ENCODE measurements at places on chromosomes 13 and 19.

GRCh38 chr13:111304603-111305289 lies 15.7 kb upstream of the TEX29 start:
- no peaks in the 10 kb centered on the region for H3K27me3 ChIP-seq
- no peak overlapping the region for H3K4me3 ChIP-seq
- DNase-seq, result no peak

DNA sequence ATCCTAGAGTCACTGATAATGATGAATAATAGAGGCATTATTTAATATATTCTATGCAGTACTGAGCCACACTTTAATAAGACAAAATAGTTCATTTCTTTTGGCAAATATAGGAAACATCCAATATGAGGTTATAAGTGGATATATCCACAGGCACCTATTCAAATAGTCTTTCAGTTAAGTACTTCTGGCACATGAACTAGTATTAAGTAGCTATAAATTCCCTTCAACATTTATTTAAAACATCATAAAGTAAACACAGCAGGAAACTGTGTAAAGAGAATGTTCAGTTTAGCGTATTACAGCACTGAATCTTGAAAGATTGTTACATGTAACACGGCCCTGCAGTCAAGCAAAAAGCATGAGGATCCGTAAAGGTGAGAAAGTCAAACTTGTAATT lies 463.3 kb upstream of the KLF12 start:
- DNase-seq, result no peak
- no peak overlapping the region for H3K27ac ChIP-seq
- H3K27me3 ChIP-seq, result no peaks in the 10 kb centered on the region
- no peak overlapping the region for H3K4me3 ChIP-seq
- no peaks in the 10 kb centered on the region for H3K36me3 ChIP-seq
- no peaks in the 10 kb centered on the region for H3K4me1 ChIP-seq

GRCh38 chr13:47004027-47004426 lies 107.2 kb upstream of the HTR2A start:
- no peaks in the 10 kb centered on the region for H3K27me3 ChIP-seq
- no peak for DNase-seq
- no peak overlapping the region for H3K4me3 ChIP-seq
- no peak overlapping the region for H3K27ac ChIP-seq

GRCh38 chr13:48266701-48267639 lies 34.0 kb downstream of the ITM2B start:
- H3K27ac ChIP-seq, result no peak overlapping the region
- H3K4me3 ChIP-seq, result no peak overlapping the region
- no peak for DNase-seq
- H3K36me3 ChIP-seq, result peaks cover 21% of the 10 kb centered on the region

GRCh38 chr19:45745606-45746005 lies 12.4 kb downstream of the MEIOSIN start:
- H3K27me3 ChIP-seq, result peaks cover 16% of the 10 kb centered on the region
- H3K4me1 ChIP-seq, result no peaks in the 10 kb centered on the region
- no peak overlapping the region for H3K27ac ChIP-seq
- H3K4me3 ChIP-seq, result no peak overlapping the region

DNA sequence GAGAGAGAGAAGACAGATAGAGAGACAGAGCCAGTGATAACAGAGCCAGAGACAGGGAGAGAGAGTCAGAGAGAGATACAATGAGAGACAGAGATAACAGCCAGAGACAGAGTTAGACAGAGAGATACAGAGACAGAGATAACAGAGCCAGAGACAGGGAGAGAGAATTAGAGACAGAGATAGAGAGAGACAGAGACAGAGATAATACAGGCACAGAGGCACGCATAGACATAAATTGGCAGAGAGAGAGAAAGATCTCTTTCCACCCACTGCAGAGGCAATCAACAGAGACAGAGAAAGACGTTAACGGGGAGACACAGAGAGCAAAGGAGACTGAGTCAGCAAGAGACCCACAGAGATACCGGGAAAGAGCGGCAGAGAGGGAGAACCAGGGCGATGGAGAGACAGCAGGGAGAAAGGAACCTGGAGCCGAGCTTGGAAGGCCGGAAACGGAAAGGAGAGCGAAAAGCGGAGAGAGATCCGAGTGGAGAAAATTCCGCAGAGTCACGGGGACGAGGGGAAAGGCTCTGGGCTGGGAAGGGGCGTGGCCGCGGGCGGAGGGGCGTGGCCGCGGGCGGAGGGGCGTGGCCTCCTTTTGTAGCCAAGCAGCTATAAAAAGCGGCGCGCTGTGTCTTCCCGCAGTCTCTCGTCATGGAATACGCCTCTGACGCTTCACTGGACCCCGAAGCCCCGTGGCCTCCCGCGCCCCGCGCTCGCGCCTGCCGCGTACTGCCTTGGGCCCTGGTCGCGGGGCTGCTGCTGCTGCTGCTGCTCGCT lies at the start of gene TNFSF9:
TNFSF9 (plus strand) TSS at position 641 of the 777 bp plus-strand sequence; CDS start at position 652, 11 bp downstream.
- peak; percentile 92 for DNase-seq
- H3K27me3 ChIP-seq, result peaks cover 35% of the 10 kb centered on the region
- peak within 1 kb of the TSS; percentile 78 for H3K27ac ChIP-seq

DNA sequence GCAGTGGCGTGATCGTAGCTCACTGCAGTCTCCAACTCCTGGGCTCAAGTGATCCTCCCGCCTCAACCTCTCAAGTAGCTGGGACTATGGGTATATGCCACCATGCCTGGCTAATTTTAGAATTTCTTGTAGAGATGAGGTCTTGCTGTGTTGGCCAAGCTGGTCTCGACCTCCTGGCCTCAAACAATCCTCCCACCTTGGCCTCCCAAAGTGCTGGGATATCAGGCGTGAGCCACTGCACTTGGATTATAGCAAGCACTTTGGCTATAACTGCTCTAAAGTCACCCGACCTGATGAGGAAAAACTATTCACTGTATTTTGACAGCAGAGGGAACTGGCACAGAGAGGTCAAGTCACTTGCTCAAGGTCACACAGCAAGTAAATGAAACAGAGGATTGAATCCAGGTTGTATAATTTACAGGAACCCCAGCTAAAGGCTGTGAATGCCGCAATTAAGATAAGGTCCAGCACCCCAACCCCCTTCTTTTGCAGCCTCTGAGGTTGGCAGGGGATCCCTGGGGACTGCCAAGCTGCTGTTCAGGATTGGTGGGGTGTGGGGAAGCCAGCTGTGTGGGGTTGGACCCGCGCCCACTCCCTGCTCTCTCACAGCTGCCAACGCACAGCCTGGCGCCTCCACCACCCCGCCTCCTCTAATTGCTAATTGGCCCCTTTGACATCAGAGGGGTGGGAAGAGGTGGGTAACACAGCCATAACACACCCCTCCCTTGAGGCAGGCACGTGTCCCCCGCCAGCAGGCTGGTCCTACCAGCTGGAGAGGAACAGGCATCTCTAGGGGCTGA lies 6.0 kb downstream of the TMIGD2 start:
- H3K27me3 ChIP-seq, result no peaks in the 10 kb centered on the region
- no peak for DNase-seq
- H3K27ac ChIP-seq, result no peak overlapping the region
- no peak overlapping the region for H3K4me3 ChIP-seq
- peaks cover 13% of the 10 kb centered on the region for H3K4me1 ChIP-seq

DNA sequence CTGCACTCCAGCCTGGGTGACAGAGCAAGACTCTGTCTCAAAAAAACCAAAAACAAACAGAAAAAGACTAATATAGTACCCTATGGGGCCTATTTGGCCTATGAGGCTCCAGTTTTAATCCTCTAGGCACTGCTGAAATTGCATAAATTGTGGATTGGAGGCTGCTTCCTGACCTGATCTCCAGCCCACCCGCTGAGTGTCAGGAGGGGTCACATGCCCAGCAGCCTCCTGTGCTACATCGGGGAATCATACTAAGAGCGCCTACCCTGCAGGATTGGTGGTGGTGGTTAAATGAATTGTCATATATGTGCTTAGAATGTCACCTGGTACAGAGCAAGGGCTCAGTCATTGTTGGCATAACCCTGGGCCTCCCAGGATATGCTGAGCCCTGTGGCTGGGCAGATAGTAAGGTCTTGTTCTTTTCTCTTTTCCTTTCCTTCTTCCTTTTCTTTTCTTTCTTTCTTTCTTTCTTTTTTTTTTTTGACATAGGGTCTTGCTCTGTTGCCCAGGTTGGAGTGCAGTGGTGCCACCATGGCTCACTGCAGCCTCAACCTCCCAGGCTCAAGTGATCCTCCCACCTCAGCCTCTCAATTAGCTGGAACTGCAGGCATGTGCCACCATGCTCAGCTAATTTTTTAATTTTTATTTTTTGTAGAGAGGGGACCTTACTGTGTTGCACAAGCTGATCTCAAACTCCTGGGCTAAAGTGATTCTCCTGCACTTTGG lies 31.3 kb downstream of the LTBP4 start:
- no peak overlapping the region for H3K4me3 ChIP-seq
- H3K27me3 ChIP-seq, result peaks cover 5% of the 10 kb centered on the region
- no peak overlapping the region for H3K27ac ChIP-seq

DNA sequence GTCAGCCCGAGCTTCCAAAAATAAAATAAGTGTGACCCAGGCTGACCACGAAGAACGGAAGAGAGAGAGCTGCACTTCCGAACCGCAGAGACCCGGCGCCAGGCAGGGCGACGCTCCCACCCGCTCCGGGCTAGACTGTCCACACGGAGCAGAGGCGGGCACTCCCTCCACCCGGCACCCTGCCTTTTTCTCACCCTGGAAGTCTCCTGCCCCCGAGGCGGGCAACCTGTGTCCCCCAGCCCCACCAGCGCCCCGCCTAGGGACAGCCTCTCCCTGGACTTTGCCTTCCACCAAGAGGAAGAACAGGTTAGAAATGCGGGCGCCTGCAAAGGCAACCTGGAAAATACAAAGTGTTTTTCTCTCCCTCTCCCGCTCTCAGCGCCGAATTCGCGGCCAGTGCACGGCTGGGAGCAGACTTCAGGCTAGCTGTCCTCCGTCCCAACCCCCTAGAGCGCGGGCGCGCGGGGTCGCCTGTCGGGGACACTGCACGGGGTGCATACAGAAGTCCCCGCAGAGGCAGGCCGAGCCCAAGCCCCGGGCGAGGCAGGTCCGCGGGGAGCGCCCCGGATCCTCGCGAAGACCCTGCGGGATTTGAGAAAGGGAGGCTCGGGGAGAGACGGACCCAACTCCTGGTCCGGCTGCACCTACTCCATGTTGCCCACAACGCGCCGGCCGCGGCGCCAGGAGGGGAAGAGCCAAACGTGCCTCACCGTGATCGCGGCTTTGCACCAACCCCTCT lies 845 bp downstream of the SPRY2 start:
- H3K4me3 ChIP-seq, result no peak overlapping the region
- peaks cover 32% of the 10 kb centered on the region for H3K27me3 ChIP-seq
- peaks cover 20% of the 10 kb centered on the region for H3K4me1 ChIP-seq
- H3K27ac ChIP-seq, result no peak overlapping the region
- DNase-seq, result peak; percentile 21
